ENCODE measurements at places on chromosomes 3 and 15.

- peaks cover 5% of the 10 kb centered on the region for H3K36me3 ChIP-seq
- DNase-seq: no peak
These were observed 29.0 kb upstream of the TBC1D5 start for GRCh38 chr3:17771177-17772017.

DNA sequence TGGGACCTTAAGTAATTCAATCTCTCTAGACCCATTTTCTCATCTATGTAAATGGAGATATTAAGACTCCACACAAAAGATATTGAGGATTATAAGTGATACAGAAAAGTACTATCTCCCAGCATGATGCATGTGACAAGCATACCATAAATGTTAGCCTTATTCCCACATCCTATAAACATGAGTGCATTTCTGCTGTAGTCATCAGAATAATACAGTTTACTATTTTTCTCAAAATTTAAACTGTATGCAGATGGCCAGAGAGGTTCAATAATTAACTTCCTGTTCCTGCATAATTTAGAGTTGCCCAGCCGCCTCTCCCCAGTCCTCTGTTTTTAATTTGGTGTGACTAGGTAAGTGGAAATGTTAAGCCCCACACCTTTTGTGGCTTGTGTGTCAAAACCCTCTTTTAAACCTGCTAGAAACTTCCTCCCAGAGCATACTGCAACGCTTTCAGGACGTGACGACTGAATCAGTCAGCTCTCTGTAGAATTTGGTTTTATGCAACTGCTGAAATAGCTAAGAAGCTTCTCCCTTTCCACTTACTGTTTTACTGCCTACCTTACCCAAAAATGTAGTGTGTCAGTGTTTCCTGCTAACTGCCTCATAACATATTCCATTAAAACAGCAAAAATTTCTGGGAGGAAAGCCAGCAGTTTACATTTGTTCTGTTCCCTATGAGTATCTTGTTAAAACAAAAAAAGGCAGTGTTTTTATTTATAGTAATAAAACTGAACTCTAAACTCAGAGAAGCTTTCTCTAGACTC is 1037.9 kb downstream of the EPHA3 start:
- no peak overlapping the region for H3K4me3 ChIP-seq
- H3K4me1 ChIP-seq: no peaks in the 10 kb centered on the region
- H3K27ac ChIP-seq: no peak overlapping the region
- no peaks in the 10 kb centered on the region for H3K36me3 ChIP-seq

GRCh38 chr15:34038871-34039789 is at the start of gene AVEN:
Gene AVEN, minus strand, starts transcription at chr15:34039204. Its CDS starts 158 bp downstream, at chr15:34039046.
- H3K36me3 ChIP-seq: no peaks in the 10 kb centered on the region
- peak within 1 kb of the TSS; percentile 84 for H3K4me3 ChIP-seq
- peak; percentile 60 for DNase-seq
- H3K27me3 ChIP-seq: no peaks in the 10 kb centered on the region
- H3K4me1 ChIP-seq: peaks cover 26% of the 10 kb centered on the region

DNA sequence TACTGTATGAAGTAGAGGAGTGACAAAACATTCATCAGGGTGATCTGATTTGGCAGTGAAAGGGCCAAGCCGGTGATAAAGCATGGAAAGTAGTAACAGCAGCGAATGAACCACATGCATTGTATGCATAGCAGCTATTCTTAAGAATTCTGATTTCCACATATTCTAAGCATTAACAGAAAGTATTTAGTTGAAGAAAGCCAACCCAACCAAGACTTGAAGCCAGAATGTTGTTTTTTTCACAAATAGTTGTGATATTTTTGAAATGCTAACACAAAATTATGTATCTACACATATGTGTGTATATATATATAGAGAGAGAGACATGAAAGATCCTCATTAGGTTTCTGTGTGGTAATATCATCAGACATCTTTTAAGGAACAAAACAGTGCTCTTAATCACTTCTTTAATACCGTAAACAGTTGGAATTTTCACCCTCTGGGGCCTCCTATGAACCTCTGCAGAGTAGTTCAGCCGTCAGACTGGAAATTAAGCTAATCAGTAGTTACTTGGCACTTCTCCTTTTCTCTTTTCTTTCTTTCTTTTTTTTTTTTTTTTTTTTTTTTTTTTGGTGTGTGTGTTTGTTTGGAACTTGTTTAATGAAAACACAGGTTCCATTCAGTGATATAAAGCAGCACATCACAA is 139.6 kb downstream of the CMSS1 start:
- no peaks in the 10 kb centered on the region for H3K27me3 ChIP-seq
- DNase-seq: no peak
- H3K4me3 ChIP-seq: no peak overlapping the region
- no peak overlapping the region for H3K27ac ChIP-seq

GRCh38 chr3:151837057-151837456 is 23.1 kb downstream of the AADAC start:
- H3K4me3 ChIP-seq: no peak overlapping the region
- H3K27ac ChIP-seq: no peak overlapping the region
- H3K36me3 ChIP-seq: no peaks in the 10 kb centered on the region
- no peaks in the 10 kb centered on the region for H3K27me3 ChIP-seq
- no peaks in the 10 kb centered on the region for H3K4me1 ChIP-seq
- no peak for DNase-seq

DNA sequence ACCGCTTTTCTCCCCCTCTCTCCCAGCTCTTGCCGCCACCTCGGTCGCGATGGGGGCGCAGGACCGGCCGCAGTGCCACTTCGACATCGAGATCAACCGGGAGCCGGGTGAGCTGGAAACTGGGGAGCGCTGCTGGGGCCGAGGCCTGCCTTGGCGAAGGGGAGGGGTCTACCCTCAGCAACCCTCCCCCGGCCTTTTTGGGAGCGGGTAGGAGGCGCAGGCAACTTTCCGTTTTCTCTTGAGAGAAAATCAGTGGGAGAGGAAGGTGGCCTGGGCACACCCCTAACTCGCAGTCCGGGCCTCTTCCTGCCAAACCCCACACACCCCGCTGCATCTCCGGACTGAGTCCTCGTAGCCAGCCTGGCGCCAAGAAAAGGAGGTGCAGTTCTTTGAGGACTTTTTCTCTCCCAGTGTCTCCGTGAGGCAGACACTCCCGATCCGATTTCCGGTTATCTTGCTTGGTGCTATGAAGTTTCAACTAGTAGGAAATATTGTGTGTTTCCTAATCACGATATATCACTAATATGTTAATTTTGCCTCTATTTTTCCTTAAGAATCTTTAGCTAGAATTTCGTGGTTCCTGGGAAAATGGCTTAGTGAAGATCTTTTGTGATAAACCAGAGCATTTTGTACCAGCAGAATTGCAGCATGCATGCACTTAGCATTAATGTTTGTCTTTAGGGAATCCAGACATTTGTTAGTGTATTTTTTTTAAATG is 631 bp downstream of the NKTR start:
- peaks cover 37% of the 10 kb centered on the region for H3K36me3 ChIP-seq
- H3K4me3 ChIP-seq: peak overlapping the region; percentile 88
- H3K4me1 ChIP-seq: peaks cover 45% of the 10 kb centered on the region
- H3K27ac ChIP-seq: peak overlapping the region; percentile 97
- peak; percentile 64 for DNase-seq

DNA sequence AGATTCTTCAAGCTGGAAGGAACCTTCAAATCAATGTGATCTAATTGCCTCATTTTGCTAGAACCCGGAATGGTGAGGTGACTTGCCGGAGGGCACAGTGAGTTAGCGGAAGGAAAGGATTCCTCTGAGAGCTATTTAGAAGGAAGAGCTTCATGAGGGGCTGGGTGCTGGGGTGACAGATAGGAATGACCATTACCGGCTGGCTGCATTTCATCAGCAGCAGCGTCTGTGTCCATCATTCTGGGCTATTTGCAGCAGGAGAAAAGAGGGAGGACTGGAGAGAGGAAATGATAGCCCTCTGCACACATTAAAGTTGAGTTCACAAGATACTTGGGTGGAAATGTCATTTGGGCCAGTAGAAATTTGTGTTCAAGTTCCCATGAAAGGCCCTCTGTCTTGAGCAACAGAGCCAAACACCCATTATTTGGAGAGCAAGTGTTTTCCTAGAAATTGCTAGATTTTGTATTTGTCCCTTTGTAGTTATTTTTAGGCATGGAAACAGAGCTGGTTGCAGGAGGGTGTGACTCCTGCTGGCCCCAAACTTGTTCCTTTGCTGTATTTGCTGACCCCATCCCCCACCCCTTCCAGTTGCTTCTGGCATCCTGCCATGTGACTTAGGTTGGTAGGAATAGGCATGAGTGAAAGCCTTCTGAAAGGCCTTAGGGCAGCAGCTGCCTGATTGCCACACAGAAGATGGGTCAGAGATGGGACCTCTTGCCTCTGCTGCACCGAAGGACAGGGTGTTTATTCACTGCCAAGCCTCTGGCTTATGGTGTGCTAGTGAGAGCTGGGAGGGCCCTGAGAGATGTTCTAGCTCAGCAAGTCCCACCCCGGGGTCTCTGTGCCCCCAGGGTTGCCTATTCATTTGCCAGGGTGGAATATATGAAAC is 87.5 kb upstream of the PLXNA1 start:
- H3K4me1 ChIP-seq: no peaks in the 10 kb centered on the region
- H3K36me3 ChIP-seq: peaks cover 1% of the 10 kb centered on the region
- no peak overlapping the region for H3K27ac ChIP-seq
- no peaks in the 10 kb centered on the region for H3K27me3 ChIP-seq
- no peak for DNase-seq

- no peaks in the 10 kb centered on the region for H3K27me3 ChIP-seq
- no peak overlapping the region for H3K27ac ChIP-seq
- no peak overlapping the region for H3K4me3 ChIP-seq
- peaks cover 25% of the 10 kb centered on the region for H3K4me1 ChIP-seq
These were observed 13.1 kb downstream of the MTMR10 start for GRCh38 chr15:30978328-30978727.

DNA sequence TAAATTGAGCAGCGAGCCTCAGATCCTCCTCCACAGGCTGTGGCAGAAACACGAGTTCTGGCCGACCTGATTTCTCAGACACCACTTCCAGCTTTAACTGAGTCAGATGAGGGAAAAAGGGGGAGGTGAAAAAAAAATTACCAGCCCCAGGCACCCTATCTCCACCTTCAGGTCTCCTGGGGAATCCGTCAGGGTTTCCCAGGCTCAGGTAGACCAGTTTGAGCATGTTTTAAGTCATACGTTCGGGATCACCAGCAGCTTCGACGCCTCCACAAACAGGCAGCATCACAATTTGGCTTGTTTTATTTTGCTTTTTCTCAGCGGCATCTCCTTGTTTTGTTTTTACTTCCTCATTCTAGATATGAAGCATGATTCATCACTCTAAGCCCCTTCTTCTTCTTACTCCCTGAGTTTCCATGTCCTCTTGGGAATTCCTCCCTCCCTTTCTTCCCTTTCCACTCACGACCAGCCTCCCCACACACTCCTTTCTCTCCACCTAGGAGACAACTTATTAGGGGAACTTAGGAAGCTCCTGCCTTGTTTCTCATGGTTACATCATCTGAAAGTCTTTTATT is 190.1 kb downstream of the ZNF621 start:
- peaks cover 19% of the 10 kb centered on the region for H3K27me3 ChIP-seq
- H3K4me3 ChIP-seq: no peak overlapping the region
- no peaks in the 10 kb centered on the region for H3K36me3 ChIP-seq
- no peak overlapping the region for H3K27ac ChIP-seq
- no peak for DNase-seq

DNA sequence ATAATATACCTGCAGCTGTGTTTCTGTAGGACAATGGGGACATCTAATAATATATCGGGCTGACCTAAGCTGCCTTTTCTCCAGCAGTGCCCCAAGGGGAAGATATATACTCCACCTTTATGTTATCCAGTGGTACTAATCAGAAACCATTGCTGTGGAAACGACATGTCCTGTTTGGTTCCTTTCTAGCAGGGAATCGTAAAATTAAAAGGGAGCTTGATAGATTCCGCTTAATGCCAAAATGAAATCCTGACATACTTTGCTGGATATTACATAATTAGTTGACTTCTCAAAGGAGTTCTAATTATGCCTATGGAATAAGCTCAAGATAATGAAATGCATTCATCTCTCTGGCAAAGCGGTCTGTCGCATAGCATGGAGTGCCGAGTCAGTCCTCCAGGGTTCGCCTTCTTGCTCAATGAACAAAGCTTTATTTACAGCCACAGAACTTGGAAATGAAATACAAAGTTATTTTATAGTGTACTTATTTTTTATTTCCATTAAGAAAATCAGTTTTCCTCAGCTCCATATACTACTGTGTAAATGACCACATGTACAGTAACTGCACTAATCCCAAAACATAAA is 262.8 kb downstream of the LRTM1 start:
- H3K27ac ChIP-seq: no peak overlapping the region
- H3K4me3 ChIP-seq: no peak overlapping the region
- no peak for DNase-seq
- H3K4me1 ChIP-seq: no peaks in the 10 kb centered on the region
- no peaks in the 10 kb centered on the region for H3K36me3 ChIP-seq
- no peaks in the 10 kb centered on the region for H3K27me3 ChIP-seq

GRCh38 chr15:101357333-101357732 is 62.3 kb upstream of the SNRPA1 start:
- peaks cover 3% of the 10 kb centered on the region for H3K27me3 ChIP-seq
- H3K4me1 ChIP-seq: peaks cover 5% of the 10 kb centered on the region
- DNase-seq: no peak
- H3K4me3 ChIP-seq: no peak overlapping the region
- no peaks in the 10 kb centered on the region for H3K36me3 ChIP-seq
- no peak overlapping the region for H3K27ac ChIP-seq

DNA sequence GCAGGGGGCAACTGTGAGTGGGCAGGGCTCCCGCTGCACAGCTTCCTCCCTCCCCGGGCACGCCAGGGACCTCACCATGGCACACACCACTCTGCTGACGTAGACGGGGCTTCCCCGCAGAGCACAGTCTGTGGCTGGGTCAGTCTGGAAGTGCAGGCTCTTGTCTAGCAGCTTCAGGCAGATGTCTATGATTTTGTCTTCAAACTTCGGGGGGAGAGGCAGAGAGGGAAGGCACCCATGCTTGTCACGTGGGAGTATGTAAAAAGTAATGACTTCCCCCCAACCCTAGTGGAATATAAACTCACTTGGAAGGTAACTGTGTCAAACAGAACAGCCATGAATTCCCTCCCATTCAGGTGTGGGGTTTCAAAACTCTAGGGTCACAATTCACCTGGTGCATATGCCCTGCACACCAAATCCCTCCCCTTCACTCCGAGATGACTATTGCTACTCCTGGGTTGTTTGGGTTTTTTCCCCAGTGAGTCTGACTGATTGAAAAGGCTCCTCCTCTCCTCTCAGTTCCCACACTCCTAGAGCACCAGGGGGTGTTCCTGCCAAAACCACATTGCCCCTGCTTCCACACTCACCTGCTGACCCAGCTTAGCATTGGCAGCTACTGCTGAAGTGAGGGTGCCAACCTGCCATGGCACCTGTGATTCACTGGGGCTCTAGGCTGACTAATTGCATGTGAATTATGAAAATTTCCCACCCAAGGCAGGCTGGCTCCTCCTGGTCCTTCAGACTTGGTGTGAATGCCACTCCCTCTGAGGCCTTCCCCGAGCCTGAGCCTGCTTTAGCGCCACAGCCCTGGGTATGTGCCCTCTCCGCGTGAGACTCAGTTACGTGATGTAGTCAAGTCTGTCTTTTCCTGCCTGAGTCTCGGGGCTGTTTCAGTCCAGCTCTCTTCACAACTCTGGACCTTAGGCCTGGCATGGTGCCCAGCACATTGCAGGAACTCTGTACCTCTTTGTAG is 13.0 kb downstream of the TGM5 start:
- no peaks in the 10 kb centered on the region for H3K36me3 ChIP-seq
- peaks cover 59% of the 10 kb centered on the region for H3K4me1 ChIP-seq
- H3K4me3 ChIP-seq: no peak overlapping the region
- peak; percentile 57 for DNase-seq

- H3K4me3 ChIP-seq: peak overlapping the region; percentile 91
- H3K36me3 ChIP-seq: peaks cover 36% of the 10 kb centered on the region
- H3K27me3 ChIP-seq: no peaks in the 10 kb centered on the region
These were observed 2.1 kb downstream of the PHC3 start for GRCh38 chr3:170179432-170179831.

- DNase-seq: no peak
- no peaks in the 10 kb centered on the region for H3K36me3 ChIP-seq
These were observed 589 bp upstream of the MAPKBP1 start for GRCh38 chr15:41773729-41774061.

- no peaks in the 10 kb centered on the region for H3K27me3 ChIP-seq
- no peaks in the 10 kb centered on the region for H3K4me1 ChIP-seq
- no peak overlapping the region for H3K27ac ChIP-seq
These were observed 635.5 kb upstream of the NAALADL2 start for GRCh38 chr3:174223626-174224025.

Data from activated naive CD8-positive, alpha-beta T cell treated with anti-CD3 and anti-CD28 coated beads, Interleukin-2, amount 50 U/mL, for 24 hours (primary cell).